Fibroblast of upper back skin (primary cell): ENCODE measurements at places on chromosomes 16 and 17.
A peak's percentile ranks its signal among the peaks of the same experiment; 100 is the strongest.

- no peak for DNase-seq
Observed at GRCh38 chr16:801584-802363, 1.2 kb upstream of the GNG13 start.

- DNase-seq = peak; percentile 91
Observed at GRCh38 chr17:47276868-47277267, 23.2 kb downstream of the ITGB3 start.

DNA sequence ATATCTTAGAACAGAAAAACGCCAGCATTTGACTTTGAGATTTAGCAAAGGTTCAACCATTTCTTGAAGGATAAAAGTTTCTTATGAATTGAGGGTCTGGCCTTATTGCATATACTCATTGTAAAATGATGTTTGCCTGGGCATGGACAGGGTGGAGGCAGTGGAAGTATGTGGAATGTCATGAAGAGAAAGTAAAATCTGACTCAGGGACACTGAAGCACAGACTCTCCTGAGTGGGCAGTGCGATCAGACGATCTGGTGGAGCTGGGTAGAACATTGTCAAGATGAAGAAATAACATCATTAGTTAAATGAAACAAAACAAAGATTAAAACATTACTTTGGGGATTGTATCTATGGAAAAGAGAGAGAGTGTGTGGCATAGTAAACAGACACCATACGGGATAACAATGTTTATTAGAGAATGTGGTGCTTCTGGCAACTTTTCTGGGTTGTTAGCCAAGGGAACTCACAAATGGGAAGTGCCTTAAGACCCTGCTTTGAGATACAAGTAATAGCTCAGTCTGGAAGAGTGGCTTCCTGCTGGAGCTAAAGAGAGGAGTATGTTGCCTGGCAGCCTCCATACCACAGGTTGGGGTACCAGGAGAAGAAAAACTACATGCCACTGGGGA is 4.4 kb downstream of the MAP3K3 start:
- no peak for DNase-seq

- no peak for DNase-seq
Observed at GRCh38 chr16:60230666-60231065, 1496.5 kb upstream of the GOT2 start.

DNA sequence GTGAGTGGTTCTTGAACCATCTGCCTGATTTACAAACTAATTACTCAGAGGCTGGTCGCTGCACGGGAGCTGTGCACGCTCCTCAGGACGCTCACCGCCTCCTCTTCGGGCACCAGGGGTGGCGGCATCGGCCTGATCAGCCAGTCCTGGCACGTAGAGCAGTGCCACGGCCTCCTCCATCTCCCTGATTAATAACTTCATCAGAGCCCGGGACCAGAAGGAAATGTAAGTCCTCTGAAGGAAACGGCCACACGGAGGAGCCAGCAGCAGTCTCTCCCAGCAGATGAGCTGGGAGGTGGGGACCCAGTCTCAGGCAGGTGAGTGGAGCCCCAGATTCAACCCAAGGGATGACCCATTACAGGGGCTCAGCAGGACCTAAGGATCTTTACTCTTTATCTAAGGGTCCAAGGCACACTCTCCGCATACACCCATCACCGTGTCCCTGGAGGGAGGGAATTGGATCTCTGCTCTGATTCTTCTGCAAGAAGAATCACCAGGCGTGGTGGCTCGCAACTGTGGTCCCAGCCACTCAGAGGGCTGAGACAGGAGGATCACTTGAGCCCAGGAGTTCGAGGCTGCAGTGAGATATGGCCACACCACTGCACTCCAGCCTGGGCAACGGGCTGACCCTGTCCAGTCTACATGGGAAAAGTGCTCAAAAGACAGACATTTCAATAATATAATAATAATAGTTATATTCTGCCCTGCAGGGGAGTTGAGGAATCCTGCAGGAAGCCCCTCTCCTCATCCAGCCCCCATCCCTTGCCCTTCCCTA is 366.5 kb downstream of the SEC14L1 start:
- DNase-seq = no peak

- DNase-seq = no peak
Observed at GRCh38 chr17:61581611-61582349, 9.2 kb downstream of the NACA2 start.

GRCh38 chr16:29906520-29907244 is 6.4 kb downstream of the ASPHD1 start:
- DNase-seq = no peak

DNA sequence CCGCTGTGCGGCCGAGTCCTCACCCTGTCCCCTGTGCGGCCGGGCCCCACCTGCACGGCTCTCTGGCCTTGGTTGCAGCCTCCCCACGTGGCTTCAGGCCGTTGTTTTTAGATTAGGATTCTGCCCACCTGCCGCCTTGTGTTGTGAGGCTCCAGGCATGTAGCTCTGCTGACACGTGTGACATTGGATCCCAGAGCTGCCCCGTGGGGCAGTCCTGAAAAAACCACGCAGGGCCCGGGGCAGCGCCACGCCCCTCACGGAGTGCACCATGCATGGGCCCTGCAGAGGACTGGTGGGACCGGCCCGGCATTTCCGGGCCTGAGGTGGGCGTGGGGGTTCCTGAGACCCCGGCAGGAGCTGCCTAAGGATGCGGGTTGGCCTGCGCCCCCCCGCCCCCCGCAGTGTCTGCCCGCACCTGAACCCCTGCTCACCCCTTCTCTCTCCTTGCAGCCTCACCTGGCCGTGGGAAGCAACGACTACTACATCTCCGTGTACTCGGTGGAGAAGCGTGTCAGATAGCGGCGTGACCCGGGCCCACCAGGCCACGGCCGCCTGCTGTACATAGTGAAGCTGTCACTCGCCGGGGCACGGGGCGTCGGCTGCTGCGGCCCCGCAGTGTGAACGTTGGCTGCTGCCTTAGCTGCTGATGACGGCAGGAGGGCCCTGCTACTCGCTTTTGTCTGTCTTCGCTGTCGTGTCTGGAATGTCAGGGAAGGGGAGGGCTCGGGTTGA is 27.7 kb upstream of the CHMP6 start:
- no peak for DNase-seq

- no peak for DNase-seq
Observed at GRCh38 chr16:2070576-2071453, 23.0 kb downstream of the TSC2 start.

- peak; percentile 91 for DNase-seq
Observed at GRCh38 chr17:15260376-15261257, 4.5 kb downstream of the PMP22 start.

DNA sequence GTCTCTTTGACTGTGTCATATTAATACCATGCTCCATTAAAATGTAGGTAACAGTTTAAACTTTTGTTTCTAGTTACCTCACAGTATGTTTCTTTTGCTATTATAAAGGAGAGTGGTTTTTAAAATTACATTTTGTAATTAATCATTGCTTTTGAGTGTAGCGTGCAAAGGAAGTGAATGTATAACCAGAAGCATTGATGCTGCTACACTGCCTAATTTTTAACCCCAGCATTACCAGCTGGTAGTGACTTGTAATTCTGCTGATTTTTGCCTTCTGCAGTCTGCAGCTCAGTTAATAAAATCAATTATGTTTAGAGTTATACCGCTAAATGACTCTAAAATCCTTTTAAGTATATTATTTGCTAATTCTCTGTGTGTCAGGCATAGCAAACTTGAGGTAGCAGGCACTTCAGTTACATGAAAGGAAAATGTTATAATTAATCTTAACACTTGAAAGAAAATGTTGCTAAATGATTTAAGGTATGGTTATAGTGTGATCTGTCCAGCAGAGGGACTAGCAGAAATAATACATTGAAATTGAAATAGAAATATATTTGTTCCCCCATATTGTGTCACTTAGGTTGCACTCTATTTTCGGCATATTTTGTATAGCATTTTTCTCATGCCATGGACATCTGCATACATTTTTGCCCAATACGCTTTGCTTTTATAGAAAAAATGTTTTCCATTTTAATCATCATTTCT is 388.5 kb downstream of the CNTNAP4 start:
- no peak for DNase-seq
